D721Med (cell line): ENCODE measurements at places on chromosomes 6 and 20.

DNA sequence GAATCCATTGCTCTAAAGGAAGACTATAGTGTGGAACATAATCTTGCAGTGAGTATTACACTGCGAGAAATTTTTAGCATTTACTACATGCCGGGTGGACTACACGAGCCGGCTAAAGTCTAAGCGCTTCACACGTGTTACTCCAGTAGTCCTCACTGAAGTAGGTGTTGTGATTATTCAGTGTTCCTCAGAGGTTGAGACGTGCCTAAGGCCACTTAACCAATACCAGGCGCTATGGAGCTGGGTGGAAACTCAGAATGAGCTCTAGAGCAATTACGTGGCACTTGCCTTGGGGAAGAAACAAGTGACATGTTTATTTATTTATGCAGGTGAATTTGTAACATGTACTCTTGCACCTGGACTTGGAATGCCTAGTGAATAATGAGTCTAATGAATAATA lies 46.4 kb downstream of the SASH1 start:
- no peak for DNase-seq

DNA sequence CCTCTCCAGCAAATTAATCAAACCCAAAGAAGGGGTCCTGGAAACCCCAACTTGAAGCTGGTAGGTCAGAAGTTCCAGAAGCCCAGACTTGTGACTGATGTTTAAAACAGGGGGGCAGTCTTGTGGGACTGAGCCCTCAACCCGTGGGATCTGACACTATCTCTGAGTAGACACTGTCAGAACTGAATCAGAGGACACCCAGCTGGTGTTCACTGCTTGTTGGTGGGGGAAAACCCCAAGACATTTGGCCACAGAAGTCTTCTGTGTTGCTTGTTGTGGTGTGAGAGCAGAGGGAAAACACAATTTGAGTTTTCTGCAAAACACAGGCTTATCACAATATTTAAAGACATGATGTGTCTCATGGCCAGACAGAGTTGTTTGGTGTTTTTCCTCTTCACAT lies 29.9 kb downstream of the KIF13A start:
- DNase-seq: no peak

GRCh38 chr6:46338131-46338530 lies 153.1 kb downstream of the RCAN2 start:
- no peak for DNase-seq

- no peak for DNase-seq
Measured at GRCh38 chr20:19880256-19881079, 122.4 kb downstream of the RIN2 start.

DNA sequence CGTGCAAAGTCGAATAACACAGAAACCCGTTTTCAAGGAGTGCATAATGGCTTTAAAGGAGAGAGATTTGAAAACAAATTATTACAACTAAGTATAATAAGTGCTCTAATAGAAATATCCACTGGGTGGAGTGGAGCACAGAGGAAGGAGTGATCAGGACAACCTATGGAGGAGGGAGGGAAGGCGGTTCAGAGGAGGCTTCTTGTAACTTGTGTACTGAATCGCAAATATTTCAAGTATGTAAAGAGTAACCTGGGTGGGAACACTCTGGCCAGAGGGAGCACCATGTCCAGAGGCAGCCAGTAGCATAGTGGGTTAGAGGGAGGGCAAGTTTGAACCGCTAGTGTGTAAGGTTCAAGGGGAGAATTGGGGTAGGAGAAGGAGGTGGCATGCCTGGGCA lies 21.6 kb upstream of the TNFAIP3 start:
- no peak for DNase-seq

- no peak for DNase-seq
Measured at GRCh38 chr6:1393641-1394283, 4.4 kb downstream of the FOXF2 start.
